CD4-positive, alpha-beta T cell treated with Interleukin-4 for 4 hours (primary cell): ENCODE measurements at places on chromosomes 4 and X.
A peak's percentile ranks its signal among the peaks of the same experiment; 100 is the strongest.

DNA sequence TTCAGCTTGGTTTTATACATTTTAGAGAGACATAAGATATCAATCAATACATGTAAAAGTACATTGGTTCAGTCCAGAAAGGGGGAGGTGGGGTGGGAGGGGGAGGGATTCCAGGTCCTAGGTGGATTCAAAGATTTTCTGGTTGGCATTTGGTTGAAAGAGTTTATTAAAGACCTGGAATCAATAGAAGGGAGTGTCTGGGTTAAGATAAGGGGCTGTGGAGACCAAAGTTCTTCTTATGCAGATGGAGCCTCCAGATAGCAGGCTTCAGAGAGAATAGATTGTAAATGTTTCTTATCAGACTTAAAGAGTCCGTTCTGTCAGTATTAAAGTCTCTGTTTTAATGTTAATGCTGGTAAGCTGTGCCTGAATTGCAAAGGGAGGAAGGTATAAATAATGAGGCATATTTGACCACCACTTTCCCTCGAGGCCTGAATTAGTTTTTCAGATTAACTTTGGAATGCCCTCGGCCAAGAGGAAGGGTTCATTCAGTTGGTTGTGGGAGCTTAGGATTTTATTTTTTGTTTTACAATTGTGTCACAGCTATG is 169.9 kb downstream of the AASDH start:
- no peak for DNase-seq

GRCh38 chrX:119469313-119469635 is 1.0 kb downstream of the SLC25A5 start:
- no peak for DNase-seq

DNA sequence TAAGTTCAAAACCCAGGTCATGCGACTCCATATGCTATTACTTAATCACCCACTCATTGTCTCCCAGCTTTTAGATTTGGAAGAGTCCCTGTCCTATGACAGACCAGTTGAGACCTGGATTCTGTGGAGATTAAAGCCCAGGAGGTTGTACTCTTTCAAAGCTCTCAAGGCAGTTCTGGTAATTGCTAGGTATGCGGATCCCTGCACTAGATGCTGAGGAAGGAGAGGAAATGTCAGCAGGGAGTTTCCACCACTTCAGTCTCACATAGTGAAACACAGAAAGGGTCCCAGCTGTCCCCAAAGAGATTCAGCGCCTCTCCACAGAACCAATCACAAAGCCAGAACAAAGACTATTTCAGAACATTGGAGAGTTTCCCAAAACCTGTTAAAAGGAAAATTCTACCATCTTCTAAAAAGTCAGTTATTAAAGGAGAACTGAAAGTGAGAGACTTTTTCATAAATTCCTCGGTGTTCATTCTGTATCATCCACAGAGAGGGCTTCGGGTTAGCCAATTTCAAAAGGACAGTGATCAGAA is 53.4 kb downstream of the IRF2 start:
- peak; percentile 38 for DNase-seq

DNA sequence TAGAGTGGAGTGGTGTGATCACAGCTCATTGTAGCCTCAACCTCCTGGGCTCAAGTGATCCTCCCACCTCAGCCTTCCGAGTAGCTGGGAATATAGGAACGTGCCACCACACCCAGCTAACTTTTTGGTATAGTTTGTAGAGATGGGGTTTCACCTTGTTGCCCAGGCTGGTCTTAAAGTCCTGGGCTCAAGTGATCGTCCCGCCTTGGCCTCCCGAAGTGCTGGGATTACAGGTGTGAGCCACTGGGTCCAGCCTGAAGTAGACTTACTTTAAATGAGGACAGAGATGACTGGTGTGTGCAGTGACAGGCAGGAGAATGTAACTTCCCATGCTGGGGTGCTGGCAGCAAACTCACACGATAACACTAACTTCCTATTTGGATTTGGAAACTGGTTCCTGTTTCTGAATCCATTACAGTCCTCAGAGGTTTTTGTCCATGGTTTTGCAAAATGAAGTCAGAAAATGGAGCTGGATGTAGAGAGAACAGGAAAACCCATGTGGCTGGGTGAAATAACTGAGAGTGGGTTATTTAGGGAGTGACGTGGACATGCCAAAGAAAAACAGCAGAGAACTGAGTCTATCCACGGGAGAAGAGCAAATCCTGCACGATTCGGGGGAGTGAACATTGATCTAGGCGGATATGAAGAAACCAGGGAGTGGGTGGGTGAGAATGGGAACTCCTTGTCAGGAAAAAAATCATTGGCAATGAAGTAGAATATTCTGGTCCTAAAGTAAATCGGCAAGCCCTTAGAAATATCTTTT is 95.6 kb downstream of the GATB start:
- DNase-seq: no peak

- DNase-seq: no peak
Observed at GRCh38 chr4:93396272-93396671, 432.3 kb upstream of the ATOH1 start.

GRCh38 chr4:41613386-41613785 is 75.4 kb downstream of the LIMCH1 start:
- DNase-seq: no peak

- no peak for DNase-seq
Observed at GRCh38 chr4:126611900-126612299, 1020.9 kb upstream of the INTU start.

- no peak for DNase-seq
Observed at GRCh38 chr4:124105212-124105611, 607.3 kb downstream of the ANKRD50 start.

GRCh38 chr4:6857009-6857882 is 52.4 kb upstream of the TBC1D14 start:
- no peak for DNase-seq
